ENCODE measurements at places on chromosomes 11 and 22. TPM values are rescaled to one million over a fixed set of nuclear protein-coding genes. Genes with fewer than 3 reads are reported as not detected.

- no peak for DNase-seq
- no peaks in the 10 kb centered on the region for H3K36me3 ChIP-seq
- H3K4me1 ChIP-seq = no peaks in the 10 kb centered on the region
- no peaks in the 10 kb centered on the region for H3K27me3 ChIP-seq
- H3K4me3 ChIP-seq = no peak overlapping the region
Observed at GRCh38 chr22:27538666-27539065, 262.9 kb downstream of the MN1 start.

DNA sequence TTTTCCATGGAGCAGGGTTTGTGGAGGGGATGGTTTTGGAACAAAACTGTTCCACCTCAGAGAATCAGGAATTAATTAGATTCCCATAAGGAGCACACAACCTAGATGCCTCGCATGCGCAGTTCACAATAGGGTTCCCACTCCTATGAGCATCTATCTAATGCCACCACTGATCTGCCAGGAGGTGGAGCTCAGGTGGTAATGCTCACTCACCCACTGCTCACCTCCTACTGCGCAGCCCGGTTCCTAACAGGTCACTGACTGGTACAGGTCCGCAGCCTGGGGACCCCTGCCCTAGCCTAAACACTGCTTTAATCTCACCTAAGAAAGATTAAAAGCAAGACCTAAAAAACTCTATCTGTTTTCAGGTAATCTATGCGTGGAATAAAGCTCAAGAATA is 553.0 kb downstream of the JRKL start:
- no peak overlapping the region for H3K27ac ChIP-seq
- no peaks in the 10 kb centered on the region for H3K36me3 ChIP-seq
- no peaks in the 10 kb centered on the region for H3K4me1 ChIP-seq
- H3K27me3 ChIP-seq = no peaks in the 10 kb centered on the region
- DNase-seq = no peak

- no peaks in the 10 kb centered on the region for H3K4me1 ChIP-seq
- no peak overlapping the region for H3K4me3 ChIP-seq
- H3K36me3 ChIP-seq = no peaks in the 10 kb centered on the region
- DNase-seq = no peak
- H3K27me3 ChIP-seq = no peaks in the 10 kb centered on the region
Observed at GRCh38 chr22:26616650-26617049, 1.2 kb downstream of the CRYBB1 start.

- no peak overlapping the region for H3K4me3 ChIP-seq
- DNase-seq = no peak
- no peaks in the 10 kb centered on the region for H3K4me1 ChIP-seq
- H3K36me3 ChIP-seq = no peaks in the 10 kb centered on the region
Observed at GRCh38 chr11:7257724-7258123, 6.0 kb downstream of the SYT9 start.

DNA sequence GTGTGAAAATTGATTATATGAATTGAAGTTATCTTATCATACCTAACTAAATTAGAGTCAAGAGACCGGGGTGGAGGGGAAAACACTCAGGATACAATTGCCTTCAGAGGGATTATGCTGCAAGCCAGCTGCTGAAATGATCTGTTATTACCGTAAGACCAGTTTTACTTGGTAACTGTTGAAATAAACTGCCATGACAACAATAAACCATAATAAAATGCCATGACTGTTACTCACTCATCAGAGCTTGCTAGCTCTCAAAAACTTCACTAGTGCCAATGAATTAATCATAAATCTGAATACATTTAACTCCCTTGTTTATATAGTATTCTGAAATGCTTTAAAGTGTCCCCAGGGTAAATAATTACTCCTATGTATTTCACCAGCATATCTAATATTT is 68.2 kb downstream of the CASP12 start:
- no peak overlapping the region for H3K27ac ChIP-seq
- H3K27me3 ChIP-seq = no peaks in the 10 kb centered on the region
- DNase-seq = no peak
- H3K36me3 ChIP-seq = no peaks in the 10 kb centered on the region
- peaks cover 3% of the 10 kb centered on the region for H3K4me1 ChIP-seq

GRCh38 chr11:19244084-19244483 is 3.3 kb upstream of the E2F8 start:
- H3K36me3 ChIP-seq = no peaks in the 10 kb centered on the region
- DNase-seq = no peak
- peaks cover 7% of the 10 kb centered on the region for H3K27me3 ChIP-seq
- H3K27ac ChIP-seq = no peak overlapping the region

DNA sequence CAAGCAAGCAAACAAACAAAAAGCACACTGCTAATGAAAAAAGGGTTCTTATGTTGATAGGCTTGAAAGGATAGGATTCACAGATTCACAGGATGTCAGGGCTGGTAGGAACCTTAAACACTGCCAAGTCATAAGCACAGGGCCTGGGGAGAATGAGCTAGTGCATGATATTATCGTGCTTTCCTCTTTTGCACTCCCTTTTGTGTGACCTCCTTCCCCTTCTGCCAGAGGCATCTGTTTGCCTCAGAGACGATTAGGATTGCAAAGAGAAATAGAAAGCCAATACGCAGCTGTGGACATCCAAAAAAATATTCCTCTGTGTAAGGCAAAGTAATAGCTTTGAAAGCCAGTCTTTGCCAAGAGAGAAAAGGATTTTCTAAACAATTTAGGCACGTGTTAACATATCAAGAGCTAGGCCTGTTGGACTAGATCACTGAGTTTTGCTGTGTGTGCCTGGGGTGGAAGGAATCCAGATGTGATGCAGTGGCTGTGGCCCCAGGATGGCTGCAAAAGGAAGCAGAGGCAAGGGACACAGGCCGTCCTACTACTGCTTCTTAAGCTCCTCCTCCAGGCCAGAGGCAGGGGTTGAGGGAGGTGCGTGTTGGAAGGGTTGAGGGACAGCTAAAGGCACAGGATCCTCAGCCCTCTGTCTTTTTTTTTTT is 30.6 kb downstream of the MCHR1 start:
- DNase-seq = no peak
- no peaks in the 10 kb centered on the region for H3K27me3 ChIP-seq
- H3K36me3 ChIP-seq = no peaks in the 10 kb centered on the region
- no peak overlapping the region for H3K27ac ChIP-seq

DNA sequence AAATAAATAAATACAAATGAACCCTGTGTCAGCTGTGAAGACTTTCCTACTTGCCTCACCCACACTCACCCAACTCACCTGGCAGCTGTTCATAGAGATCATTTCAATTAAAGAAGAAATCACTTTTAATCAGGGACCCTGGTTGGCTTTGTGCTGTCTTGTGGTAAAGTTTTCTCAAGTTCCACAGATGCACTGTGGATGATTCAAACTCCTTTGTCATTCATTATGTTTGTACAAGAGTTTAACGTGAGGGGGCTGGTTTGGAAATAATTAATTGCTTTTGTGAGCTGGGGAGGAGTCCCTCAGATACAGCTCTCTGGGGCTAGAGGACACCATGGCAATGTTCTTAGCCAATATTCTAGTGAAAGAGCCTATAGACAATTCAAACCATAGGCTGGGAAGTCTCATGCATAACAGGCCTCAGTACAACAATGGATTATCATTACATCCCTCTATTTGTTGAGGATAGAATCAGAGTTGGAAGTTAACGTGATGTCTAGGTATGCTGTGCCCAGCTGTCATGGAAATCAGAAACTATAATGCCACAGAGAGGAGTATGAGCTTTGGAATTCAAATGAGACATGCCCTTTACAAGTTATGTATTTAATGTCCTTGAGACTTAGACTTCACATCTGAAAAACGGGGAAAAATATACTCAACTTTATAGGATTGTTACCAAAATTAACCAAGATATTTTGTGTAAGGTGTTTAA is 698.5 kb downstream of the KCNA4 start:
- H3K4me1 ChIP-seq = peaks cover 4% of the 10 kb centered on the region
- H3K4me3 ChIP-seq = no peak overlapping the region
- no peaks in the 10 kb centered on the region for H3K36me3 ChIP-seq
- H3K27me3 ChIP-seq = no peaks in the 10 kb centered on the region
- DNase-seq = no peak
- no peak overlapping the region for H3K27ac ChIP-seq

DNA sequence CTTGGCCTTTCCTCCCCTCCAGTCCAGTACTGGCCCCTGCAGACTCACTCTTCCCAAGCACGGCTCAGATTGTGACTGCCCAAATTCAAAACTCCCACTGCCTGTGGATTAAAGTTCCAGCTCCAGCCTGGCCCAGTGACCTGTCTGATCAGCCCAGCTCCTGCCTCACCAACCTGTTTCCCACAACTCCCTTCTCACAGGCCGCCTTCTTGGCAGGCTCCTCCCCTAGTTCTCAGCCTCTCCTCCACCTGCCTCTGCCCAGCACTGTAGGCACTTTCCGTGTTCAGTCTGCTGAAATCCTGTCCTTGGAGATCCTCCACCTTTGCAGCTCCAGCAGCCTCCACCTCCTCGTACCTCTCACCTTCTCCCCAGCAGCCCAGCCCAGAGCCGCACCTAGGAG is 68.6 kb downstream of the MICAL2 start:
- H3K27me3 ChIP-seq = no peaks in the 10 kb centered on the region
- H3K4me1 ChIP-seq = peaks cover 90% of the 10 kb centered on the region
- no peak overlapping the region for H3K4me3 ChIP-seq

DNA sequence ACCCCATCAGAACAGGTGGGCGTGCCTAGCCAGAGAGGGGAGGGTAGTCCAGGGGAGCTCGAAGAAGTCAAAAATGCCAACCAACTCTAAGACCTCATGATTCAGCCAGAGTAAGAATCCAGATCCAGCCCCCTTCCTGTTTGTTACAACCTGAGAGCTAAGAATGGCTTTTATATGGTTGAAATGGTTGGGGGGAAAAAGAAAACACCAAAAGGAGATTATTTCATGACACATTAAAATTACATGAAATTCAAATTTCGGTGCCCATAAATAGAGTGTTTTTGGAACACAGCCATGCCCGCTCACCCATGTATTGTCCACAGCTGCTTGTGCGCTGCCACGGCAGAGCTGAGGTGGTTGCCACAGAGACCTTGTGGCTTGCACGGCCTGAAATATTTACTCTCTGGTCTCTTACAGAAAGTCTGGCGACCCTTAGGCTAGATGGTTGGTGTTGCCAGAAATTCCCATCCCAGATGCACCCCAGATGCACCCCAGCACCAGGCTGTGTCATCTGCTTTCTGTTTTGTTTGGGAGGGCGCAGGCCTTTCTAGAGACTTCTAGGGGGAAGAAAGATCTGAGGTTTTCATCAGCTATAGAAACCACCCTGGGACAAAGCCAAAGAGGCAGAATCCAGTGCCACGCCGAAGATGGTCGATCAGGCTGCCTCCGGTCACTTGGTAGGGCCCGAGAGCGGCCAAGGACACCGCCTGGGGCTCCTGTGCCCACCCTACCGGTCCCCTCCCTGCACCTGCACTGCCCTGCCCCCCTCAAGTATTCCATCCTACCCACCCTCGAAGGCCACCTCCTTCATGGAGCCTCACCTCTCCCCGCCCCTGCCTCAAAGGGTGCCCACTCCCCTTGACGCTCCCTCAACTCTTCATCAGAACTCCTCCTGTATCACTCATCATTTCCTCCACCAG is 80.2 kb downstream of the DSCAML1 start:
- H3K27me3 ChIP-seq = no peaks in the 10 kb centered on the region
- no peaks in the 10 kb centered on the region for H3K36me3 ChIP-seq
- no peak overlapping the region for H3K4me3 ChIP-seq
- no peak for DNase-seq
- no peaks in the 10 kb centered on the region for H3K4me1 ChIP-seq

DNA sequence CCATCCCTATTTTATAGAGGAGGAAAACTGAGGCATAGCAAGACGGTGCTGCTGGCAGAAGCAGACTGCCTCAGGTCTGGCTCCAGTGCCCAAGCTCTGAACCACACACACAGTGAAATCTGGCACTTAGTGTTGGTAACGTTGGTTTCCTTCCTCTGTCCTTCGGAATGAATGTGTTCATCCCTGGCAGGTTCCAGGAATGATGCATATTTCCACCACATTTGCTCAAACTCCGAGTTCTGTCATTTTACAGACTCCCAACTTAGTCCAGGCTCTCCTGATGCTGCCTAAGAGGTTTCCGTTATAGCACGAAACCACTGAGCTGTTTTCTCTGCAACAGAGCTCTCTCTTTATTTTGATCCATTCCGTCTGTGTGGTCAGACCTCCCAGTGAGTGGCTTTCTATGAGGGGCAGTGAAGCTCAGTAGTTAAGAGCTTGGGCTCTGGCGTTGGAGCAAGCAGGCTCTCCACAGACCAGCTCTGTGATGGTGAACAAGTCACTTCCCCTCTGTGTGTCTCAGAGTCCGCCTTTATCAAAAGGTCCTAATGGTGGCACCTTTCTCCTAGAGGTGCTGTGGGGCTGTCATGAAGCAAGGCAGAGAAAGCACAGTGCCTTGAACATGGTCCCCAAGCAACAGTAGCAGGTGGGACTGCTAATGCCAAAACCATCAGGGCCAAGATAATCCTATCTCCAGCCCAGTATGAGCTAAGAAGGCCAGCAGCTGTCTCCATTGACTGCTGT is 200.3 kb downstream of the MYO18B start:
- no peak overlapping the region for H3K4me3 ChIP-seq
- no peaks in the 10 kb centered on the region for H3K4me1 ChIP-seq
- no peaks in the 10 kb centered on the region for H3K27me3 ChIP-seq
- H3K36me3 ChIP-seq = peaks cover 23% of the 10 kb centered on the region
- H3K27ac ChIP-seq = no peak overlapping the region

DNA sequence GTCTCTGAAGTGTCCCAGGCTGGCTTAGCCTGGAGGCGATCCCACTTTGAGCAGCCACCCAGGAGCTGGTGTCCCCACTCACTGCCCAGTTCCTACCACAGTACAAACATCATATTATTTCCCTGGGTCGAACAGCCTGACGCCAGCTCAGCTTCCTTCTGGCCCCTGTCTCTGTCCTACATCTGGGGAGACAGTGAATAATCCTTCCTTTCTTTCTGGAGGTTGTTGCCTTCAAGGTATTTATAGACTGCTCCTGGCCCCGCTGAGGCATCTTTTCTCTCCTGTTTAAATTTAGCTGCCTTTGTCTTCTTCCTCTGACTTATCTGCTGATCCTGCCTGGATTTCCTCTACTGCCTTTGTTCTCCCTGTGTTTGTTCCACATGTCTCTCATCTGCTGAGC is 56.8 kb upstream of the LRRC55 start:
- H3K27ac ChIP-seq = no peak overlapping the region
- H3K4me3 ChIP-seq = no peak overlapping the region
- no peaks in the 10 kb centered on the region for H3K36me3 ChIP-seq
- DNase-seq = no peak
- H3K27me3 ChIP-seq = no peaks in the 10 kb centered on the region

- H3K4me3 ChIP-seq = peak overlapping the region; percentile 78
- no peak for DNase-seq
- peaks cover 37% of the 10 kb centered on the region for H3K4me1 ChIP-seq
Observed at GRCh38 chr11:121656328-121657090, 203.7 kb upstream of the SORL1-AS1 start.

MRGPRE gene
- not detected for total RNA-seq

NPTXR gene
- total RNA-seq = 50.8 TPM

NADSYN1 gene
- 112 TPM for total RNA-seq

NUDT8 gene
- total RNA-seq = 5.7 TPM

CXCR5 gene
- total RNA-seq = not detected

SAA2 gene
- total RNA-seq = 2.5 TPM

PPFIA1 gene
- total RNA-seq = 82.9 TPM

MAPK8IP2 gene
- 0.41 TPM for total RNA-seq
